ENCODE measurements at places on chromosomes 2 and 18.

GRCh38 chr2:224221455-224221913 is 180.4 kb downstream of the FAM124B start:
- no peak for DNase-seq

GRCh38 chr18:42176599-42176998 is 221.6 kb downstream of the PIK3C3 start:
- DNase-seq = no peak

DNA sequence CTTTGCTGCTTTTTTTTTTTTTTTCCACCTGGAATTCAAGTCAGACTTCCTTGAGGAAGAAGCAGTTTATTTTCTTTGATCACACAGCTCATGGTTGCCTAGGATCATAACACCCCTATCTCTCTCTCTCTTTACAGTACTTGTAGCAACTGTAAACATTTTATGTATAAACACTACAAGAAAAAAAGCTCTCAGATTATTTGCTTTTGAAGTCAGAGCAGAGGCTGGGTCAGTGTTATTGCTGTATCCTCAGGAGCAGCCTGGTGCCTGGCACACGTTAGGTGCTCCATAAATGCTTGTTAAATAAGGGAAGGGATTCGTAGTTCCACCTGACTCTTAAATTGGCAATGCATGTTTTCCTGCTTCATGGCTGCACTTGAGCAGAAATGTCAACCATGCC is 221.2 kb downstream of the TGIF1 start:
- no peak for DNase-seq

- no peak for DNase-seq
These were observed 70.9 kb downstream of the TCF4 start for GRCh38 chr18:55517055-55517454.

DNA sequence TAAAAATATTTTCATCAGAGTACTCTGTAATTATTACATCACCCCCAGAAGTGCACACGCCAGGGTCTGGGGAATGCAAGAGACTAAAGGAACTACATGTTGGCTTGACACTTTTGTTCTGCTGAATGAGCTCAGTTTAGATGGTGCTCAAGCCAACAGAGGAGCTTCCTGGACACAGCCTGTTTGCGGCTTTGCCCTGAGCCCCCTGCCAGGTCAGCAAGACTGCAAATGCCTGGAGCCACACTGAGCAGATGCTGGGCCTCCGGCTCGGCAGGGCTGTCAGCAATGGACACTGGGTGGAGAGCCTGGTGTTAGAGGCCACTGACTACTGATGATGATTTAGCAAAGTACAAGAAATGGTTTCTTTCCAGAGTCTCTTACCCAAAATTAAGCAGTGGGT is 31.9 kb downstream of the PTPN18 start:
- no peak for DNase-seq

DNA sequence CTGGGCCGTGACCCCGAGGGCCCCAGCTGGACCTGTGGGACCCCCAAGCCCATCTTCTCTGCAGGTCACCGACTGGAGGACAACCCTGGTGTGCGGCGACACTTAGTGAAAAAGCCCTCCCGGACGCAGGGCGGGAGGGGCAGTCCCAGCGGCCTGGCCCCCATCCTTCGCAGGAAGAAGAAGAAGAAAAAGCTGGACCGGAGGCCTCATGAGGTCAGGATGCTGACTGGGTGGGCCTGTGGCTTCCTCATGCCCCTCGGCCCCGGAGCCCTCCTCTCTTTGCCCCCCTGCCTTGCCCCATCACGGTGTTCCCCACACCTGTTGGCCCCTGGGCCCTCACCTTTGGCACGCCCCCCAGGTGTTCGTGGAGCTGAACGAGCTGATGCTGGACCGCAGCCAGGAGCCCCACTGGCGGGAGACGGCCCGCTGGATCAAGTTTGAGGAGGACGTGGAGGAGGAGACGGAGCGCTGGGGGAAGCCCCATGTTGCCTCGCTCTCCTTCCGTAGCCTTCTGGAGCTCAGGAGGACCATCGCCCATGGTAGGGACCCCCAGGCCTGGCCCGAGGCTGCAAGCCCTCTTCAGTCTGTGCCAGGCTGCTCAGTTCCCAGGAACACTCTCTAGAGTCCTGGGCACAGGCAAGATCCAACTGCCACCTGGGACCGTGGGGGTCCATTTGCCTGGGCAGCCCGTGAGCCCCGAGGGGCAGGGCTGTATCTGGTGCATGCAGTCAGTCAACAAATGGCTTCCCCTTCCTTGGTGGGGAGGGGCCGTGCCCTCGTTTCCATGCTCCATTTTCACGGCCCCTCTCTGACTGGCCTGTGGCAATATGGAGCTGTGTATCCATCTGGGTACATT is 4.7 kb downstream of the SLC4A3 start:
- DNase-seq = no peak

GRCh38 chr2:62283147-62283546 is 87.2 kb downstream of the B3GNT2 start:
- no peak for DNase-seq

DNA sequence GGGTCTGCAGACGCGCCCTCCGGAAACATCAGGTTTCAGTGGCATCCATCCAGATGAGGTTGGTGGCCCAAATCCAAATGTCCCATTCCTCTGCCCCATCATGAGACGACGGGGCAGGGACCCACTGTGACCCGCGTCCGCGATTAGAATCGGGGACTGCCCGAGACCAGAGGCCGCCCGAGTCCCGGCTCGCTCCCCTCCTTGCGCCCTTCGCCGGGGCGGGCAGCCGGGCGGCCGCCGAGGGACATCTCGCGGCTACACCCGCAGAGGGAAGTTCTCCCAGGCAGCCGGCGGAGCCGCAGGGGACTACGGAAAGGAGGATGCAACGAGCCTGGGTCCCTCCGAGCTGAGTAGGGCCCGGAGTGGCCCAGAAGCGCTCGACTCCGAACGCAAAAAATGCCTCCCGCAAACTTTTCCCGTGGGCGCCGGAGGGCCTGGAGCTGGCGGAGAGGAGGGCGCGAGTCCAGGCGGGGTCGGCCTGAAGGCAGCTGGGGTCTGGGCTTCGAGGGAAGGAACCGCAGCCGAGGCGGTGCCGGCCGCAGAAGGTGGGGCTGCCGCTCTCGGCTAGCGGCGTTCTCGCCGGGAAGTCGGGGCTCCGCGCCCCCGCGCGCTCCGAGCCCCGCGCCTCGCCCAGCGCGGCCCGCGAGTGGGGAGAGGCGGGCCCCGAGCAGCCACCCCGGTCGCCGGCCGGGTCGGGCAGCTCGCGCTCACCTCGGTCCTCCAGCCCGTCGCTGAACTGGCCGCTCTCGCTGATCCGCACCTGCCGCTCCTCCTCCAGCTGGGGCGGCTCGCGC is 580 bp downstream of the TMEM163 start:
- no peak for DNase-seq

DNA sequence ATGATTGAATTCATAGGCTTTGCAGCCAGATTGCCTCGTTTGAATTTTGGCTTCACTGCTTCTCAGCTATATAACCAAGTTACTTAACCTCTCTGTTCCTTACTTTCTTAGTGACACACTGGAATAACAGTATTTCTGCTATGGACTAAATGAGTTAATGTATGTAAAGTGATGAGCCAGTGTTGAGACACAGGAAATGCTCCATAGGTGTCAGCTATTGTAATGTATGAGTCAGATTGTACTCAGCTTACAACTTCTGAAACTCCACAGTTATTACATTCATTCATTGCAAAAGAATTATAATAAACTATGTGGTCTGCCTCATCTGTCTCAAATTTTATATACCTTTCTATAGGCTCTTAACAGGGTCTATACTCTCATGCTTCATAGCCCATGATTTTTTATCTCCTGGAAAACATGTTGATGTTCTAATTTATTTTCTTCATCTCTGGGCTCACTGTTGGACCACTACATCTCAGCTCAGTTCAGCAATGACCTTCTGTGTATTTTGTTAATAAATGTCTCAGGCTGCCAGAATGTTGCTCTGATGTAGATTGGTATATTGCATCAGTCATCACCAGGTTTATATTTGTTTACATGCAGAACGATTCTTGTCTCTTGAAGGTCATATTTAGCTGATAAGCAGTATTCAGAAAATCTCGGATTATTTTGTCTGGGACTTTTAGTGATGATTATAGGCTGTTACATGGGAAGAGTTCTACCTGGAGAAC is 76.2 kb downstream of the MAP3K20 start:
- DNase-seq = no peak

- DNase-seq = no peak
These were observed 777 bp upstream of the C18orf32 start for GRCh38 chr18:49487711-49488310.

GRCh38 chr2:23525137-23525765 is 140.3 kb downstream of the KLHL29 start:
- DNase-seq = no peak

DNA sequence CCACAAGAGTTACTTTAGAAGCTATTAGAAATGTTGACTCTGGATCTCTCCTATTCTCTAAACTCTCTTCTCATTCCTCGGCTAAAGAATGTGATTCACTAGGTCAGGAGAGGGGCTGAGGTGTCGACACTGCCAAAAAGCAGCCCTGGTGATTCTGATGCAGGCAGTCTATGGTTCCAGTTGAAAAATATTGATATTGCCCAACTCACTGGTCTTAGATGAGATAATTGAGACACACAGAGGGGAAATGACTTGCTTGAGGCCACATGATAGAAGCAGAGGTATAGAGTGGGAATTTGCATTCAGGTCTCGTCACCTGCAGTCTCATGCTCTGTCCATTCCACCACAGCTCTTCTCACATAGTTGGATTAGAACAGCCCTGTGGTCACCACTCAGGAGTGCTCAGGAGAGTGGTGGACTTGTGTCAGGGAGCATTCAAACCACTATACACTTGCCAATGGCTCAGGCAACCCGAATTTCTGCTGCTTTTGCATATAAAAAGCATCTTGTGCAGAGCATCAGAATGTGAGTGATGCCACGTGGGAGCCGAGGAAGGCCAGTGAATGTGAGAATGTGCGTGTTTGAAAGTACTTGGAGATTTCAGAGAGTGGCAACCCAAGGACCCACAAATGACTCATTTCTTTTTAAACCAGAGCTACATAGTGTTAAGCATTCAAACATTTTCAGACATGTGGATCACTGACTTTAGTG is 65.1 kb upstream of the CTLA4 start:
- DNase-seq = no peak

- no peak for DNase-seq
These were observed 18.2 kb downstream of the RPL37A start for GRCh38 chr2:216516730-216517350.

- no peak for DNase-seq
These were observed 129.1 kb upstream of the DNMT3A start for GRCh38 chr2:25470806-25471205.

GRCh38 chr2:177147093-177147694 is 65.4 kb upstream of the HNRNPA3 start:
- no peak for DNase-seq

DNA sequence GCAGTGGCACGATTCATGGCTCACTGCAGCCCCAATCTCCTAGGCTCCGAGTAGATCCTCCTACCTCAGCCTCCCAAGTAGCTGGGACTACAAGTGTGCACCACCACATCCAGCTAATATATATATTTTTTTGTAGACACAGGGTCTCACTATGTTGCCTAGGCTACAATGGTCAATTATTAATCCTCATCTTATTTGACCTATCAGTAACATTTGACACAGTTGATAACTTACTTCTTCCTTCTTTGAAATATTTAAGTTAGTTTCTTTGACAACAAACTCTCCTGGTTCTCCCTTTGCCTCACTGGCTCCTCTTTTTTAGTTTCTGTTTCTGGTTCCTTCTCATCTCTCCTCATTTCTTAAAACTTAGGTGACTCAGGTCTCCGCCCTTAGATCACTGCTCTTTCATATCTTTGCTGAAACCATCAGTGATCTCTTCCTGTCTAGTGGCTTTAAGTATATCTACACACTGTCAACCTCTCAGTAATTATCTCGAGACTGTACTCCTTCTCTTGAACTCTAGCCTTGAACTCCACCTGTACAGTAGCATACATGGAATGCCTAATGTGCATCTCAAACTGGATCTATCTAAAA is 11.5 kb downstream of the PGAP1 start:
- no peak for DNase-seq

DNA sequence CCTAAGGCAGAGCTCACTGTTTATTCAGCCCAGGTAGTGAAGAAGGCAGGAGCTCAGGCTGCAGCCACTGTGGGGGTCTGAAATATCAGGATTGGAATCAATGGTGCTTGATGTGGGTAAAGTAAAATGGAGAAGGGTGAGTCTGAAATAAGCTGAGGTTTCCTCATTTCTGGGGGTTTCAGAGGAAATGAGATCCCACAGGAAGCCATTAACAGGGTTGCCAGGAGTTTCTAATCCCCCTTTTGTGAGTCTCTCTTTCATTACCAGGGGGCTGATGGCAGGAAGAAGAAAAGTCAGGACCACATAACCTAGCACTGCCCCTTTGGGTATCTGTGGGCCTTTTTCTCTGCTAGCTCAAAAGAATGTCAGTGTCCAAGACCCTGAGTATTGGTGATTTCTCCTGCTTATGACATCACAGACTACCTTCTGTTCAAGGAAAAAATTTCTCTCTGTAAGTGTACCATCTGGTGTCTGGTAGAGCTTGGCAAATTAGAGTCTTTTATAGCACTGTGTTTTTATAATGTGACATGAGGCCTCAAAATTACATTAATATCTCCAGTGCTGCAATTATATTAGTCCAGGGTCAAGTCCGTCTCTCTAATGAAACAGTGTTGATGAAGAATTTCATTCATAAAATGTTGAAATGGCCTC is 56.0 kb downstream of the LBH start:
- no peak for DNase-seq

DNA sequence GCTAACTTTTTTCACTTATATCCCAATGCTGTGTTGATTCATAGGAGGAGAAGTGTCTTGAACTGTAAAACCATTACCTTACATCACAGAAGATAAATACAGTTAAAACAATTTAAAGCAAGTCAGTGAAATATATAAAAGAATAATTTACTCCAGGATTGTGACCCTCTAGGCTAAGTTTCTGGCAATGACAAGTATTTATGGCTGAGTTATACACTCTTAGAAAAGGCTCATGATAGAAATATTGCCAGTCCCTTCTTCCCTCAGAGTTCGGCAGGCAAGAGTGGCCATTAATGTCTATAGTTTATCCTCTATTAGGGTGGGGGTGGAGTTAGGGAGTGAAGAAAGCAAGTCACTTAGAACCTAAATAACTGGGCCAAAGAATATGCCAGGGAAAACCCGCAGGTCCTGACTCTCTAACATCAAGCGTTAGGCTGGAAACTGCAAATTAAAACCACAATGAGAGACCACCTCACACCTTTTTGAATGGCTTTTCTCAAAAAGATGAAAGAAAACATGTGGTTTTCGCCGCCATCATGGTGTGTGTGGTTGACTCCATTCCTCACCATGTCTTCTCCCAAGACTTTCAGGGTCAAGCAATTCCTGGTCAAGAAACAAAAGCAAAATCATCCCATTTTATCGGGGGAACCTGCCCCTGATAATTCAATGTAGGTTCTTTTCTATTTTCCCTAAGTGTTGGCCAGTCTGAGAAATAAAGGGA is 69.3 kb downstream of the CD226 start:
- no peak for DNase-seq

GRCh38 chr2:199807966-199808365 is 43.0 kb downstream of the FTCDNL1 start:
- DNase-seq = no peak

GRCh38 chr18:53101536-53102105 is 761.6 kb downstream of the DCC start:
- DNase-seq = no peak

- no peak for DNase-seq
These were observed 243.4 kb downstream of the TGIF1 start for GRCh38 chr18:3693410-3693809.

- DNase-seq = no peak
These were observed 69.7 kb upstream of the ZNF516 start for GRCh38 chr18:76564655-76565237.

- no peak for DNase-seq
These were observed 704 bp downstream of the ANKRD53 start for GRCh38 chr2:70979180-70979488.

Data from stimulated activated CD8-positive, alpha-beta memory T cell treated with anti-CD3 and anti-CD28 coated beads, Interleukin-15, amount 100 ng/mL, for 1 hour (primary cell).